ENCODE measurements at places on chromosomes 3 and 15. TPM values are rescaled to one million over a fixed set of nuclear protein-coding genes. Genes with fewer than 3 reads are reported as not detected.

- DNase-seq = no peak
These were observed 98.3 kb downstream of the PIK3R4 start for GRCh38 chr3:130648293-130648692.

Gene MED12L
- total RNA-seq = 6.1 TPM

DNA sequence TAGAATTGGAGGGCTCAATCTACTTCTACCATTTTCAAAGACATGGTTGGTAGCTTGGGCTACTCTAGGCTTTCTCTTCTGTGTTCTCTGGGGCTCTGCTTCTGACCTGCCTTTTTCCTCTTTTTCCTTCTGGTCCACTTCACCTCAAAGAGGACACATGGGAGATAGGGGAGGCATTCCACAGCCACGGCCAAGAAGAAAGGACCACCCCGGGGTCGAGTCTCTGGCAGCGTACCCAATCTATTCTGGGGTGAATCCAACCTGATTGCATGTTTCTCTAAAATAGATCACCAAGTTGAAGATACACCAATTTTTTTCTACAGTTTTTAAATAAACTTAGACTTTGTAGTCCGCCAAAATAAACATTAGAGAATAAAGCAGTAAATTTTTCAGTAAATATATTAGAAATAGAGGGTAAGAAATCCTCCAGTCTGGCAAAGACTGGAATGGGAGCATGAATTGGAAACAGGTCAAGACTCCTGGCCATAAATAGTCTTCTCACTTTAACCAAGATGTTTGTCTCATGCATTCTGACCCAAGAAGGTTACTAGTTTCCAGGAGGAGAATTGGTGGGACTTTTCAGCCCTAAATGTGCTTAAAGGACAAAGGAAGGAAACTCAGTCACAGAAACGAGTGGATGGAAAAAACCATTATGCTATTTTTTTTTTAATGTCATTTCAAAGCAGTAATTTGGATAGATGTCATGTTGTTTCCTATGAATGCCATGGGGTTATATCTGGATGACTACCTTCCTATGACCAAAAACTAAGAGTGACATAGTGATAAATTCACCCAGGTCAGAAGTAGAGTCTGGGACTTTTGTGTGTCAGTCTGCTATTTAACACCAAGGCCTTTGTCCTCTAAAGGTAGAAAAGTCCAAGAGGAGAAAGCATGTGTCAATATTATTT, 71.3 kb upstream of the PHLDB2 start:
- DNase-seq = no peak

GRCh38 chr3:45321607-45322391, 66.6 kb upstream of the LARS2 start:
- no peak for DNase-seq

GRCh38 chr3:8813411-8813810, 44.0 kb upstream of the OXTR start:
- no peak for DNase-seq

GRCh38 chr15:72284781-72285180, 12.4 kb upstream of the PARP6 start:
- no peak for DNase-seq

DNA sequence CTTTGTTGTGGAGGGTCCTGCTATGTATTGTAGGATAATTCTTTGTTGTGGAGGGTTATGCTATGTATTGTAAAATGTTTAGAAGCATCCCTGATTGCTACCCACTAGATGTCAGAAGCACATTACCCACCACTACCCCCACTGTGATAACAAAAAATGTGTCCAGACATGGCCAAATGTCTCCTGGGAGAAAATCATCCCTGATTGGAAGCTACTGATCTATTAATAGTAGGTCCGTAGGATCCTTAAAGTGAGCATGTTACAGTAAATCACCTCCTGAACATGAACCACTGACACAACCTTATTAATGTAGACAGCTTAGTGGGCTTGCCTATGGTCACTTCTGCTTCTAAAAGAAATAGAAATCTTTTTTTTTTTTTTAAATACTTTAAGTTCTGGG, 884.6 kb downstream of the AGBL1 start:
- no peak for DNase-seq

- DNase-seq = no peak
These were observed 37.8 kb downstream of the DLG1 start for GRCh38 chr3:197260491-197261163.

DNA sequence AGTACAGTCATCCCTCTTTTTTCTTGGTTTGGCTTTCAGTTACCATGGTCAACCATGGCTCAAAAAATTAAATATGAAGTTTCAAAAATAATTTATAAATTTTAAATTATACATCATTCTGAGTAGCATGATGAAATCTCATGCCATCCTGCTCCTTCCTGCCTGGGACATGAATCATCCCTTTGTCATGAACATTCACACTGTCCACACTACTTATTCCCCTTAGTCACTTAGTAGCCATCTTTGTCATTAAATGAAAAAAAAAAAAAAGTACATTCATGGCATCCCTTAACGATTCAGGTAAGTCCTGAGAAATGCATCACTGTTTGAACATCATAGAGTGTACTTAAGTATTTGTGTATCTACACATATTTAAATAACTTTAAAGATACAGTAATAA, 1046.3 kb downstream of the ROBO2 start:
- no peak for DNase-seq

Gene C3orf52
- 0.31 TPM for total RNA-seq

- no peak for DNase-seq
These were observed 474.7 kb upstream of the ALCAM start for GRCh38 chr3:104892044-104892443.

GRCh38 chr3:129313415-129313664, 34.7 kb downstream of the HMCES start:
- no peak for DNase-seq

DNA sequence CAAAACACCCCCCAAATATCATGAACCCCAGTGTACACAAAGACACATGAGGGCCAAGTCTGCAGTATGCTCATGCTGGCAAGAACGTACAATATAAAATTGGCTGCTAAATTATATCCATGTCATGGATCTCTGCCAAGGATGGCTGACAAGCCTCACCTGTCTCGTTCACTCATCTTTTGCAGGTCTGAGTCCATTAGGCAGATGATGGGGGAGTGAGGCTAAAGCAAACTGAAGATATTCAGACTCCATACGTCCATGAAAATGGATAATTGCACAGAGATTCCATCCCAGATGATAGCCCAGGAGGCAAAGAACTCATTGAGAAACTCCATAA, 122.3 kb upstream of the PTPRG start:
- no peak for DNase-seq

DNA sequence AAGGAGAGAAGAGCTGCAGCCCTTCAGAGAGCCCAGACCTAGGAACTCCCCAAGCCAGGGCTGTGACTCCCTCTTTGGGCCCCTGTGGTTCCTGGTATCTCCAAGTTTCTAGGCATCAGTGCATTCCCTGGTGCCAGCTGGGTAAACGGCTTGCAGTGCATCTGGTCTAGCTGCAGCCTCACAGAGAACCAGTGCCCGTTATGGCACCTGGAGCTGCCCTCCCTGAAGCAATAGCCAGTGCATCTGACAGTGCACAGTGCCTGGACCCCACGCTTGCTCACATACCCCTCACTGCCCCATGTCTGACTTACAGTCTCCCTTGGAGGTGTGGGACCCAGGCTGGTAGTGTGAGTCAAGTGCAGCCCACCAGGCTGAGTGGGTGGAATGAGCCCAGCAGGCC, 52.1 kb downstream of the LSAMP start:
- DNase-seq = no peak

DNA sequence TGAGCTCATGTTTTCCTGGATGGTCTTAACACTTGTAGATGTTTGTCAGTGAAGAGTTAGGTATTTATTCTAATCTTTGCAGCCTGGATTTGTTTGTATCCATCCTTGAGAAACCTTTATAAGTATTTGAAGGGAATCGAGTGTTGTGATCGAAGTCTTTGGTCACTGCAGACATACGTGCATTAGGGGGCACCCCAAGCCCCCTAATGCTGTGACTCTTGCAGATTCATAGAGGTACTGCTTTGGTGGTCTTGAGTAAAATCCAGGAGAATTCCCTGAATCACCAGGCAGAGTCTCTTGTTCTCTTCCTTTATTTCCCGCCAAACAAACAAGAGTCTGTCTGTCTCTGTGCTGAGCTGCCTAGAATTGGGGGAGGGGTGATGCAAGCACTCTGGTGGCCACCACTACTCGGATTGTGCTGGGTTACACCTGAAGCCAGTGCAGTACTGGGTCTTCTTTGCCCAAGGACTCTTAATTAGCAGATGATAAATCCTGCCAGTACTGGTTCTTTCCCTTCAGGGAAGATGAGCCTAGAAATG, 170.5 kb upstream of the POU1F1 start:
- no peak for DNase-seq

DNA sequence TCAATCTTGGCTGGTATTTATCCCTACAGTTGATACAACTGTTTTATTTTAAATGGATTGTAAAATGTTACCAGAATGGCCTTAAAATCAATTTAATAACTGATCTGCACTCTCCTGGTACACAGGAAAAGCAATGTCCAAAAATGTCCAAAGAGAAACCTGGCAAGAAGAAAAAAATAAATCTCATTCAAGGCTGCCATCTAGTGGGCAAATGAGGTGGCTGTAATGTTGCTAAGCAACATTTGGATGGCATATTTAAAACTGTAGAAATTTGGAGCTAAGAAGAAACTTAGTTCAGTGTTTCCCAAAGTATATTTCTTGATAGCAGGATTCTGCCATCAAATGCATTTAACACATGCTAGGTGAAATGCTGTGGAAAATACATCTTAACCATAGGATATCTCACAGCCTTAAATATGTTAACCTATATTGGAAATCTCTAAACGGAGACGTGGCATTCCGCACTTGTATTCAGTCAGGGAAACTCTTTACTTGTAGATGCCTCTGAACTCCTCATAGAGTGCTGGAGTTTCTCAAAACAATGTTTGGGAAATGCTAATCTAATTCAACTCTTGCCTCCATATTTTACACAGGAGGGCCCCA, 216.8 kb downstream of the ERC2 start:
- DNase-seq = peak; percentile 3

GRCh38 chr15:39149636-39150150, 431.2 kb upstream of the THBS1 start:
- no peak for DNase-seq

GRCh38 chr3:130386604-130387263, 41.3 kb downstream of the COL6A5 start:
- DNase-seq = no peak

Gene P3H2
- 2.8 TPM for total RNA-seq

DNA sequence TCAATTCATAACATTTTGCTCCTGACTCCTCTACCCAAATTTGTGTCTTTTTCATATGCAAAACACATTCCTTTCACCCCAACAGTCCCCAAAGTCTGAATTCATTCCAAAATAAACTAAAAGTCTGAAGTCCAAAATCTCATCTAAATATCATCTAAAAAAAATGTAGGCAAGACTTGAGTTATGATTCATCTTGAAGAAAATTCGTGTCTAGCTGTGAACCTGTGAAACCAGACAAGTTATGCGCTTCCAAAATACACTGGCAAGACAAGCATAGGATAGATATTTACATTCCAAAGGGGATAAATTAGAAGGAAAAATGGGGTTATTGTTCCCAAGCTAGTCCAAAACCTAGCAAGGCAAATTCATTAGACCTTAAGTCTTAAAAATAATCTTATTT, 1302.0 kb upstream of the GBE1 start:
- no peak for DNase-seq

DNA sequence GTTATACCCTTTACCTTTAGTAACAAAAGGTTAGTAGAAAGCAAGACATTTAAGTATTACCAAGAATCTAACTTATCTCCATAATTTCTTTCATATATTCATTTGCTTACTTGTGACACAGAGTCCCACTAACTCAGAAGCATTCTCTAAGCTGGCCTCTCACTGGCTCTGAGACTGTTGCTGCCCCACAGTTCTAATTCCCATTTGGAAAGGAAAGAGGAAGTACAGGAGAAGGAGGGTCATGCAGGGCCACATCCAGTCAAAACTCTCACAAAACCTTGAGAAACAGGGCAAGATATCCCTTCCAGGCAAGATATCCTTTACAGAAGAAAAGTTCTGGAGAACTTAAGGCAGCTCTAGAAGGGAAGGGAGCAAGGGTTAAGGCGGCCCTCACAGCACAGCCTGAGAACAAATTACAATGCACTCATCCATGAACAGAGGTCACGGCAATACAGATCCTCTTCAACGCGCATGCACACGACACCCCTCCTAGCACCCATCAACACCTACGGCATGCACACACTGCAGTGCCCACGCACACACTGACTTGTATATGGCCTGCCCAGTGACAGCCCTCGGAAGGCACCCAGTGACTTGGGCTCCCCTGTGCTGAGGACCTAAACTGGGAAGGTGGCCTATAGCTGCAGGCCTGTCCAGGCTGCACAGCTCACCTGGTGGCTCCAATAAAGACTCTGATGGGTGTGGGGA, 13.0 kb upstream of the MYO5C start:
- DNase-seq = no peak
